ENCODE measurements at places on chromosomes 7 and 10. TPM values are rescaled to one million over a fixed set of nuclear protein-coding genes. Genes with fewer than 3 reads are reported as not detected.

GRCh38 chr10:62087329-62087728, 181.3 kb downstream of the RTKN2 start:
- no peak for DNase-seq

PRDX3 gene
- polyA plus RNA-seq, result 277 TPM

DNA sequence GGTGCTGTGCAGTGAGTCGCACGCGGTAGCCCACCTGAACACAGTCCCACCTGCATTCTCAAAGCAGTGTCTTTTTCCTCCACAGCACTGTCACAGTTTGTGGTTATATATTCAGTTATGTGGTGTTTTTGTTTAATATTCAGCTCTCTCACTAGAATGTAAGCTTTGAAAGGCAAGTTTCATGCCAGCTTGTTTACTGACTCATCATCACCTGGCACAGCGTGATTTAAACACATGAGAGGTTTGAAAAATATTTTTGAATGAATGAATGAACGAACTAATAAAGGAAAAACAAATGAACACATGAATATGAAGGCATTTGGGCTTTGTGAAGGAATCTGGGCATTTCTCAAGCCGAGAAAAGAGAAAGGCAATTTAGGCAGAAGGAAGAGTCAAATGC, 51.9 kb upstream of the TM9SF3 start:
- DNase-seq, result no peak

DNA sequence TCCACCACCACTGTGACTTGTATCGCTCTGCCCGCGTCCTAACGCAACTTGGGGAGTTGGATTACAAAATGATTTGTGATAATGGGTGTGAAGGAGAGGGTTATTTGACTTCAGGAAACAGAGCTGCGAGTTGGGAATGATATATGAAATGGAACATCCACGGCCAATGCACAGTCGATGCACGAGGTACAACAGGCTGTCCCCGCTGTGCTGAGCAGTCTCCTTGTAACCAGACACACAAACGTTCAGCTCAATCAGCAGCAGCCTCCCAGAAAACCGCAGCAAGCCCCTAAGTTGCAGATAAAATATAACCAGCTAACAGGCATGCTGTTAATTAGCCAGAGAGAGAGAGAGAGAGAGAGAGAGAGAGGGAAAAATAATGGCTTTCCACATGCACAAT, 332.7 kb upstream of the MGMT start:
- no peak for DNase-seq

PDGFA gene
- polyA plus RNA-seq, result 58.4 TPM

ANKRD22 gene
- 0.52 TPM for polyA plus RNA-seq

SCIN gene
- polyA plus RNA-seq, result 139 TPM

GRCh38 chr7:158585721-158586498, 1.7 kb downstream of the PTPRN2 start:
- DNase-seq, result no peak

NRF1 gene
- 19.2 TPM for polyA plus RNA-seq

- no peak for DNase-seq
These were observed 4.4 kb downstream of the PON3 start for GRCh38 chr7:95391761-95392160.

DNA sequence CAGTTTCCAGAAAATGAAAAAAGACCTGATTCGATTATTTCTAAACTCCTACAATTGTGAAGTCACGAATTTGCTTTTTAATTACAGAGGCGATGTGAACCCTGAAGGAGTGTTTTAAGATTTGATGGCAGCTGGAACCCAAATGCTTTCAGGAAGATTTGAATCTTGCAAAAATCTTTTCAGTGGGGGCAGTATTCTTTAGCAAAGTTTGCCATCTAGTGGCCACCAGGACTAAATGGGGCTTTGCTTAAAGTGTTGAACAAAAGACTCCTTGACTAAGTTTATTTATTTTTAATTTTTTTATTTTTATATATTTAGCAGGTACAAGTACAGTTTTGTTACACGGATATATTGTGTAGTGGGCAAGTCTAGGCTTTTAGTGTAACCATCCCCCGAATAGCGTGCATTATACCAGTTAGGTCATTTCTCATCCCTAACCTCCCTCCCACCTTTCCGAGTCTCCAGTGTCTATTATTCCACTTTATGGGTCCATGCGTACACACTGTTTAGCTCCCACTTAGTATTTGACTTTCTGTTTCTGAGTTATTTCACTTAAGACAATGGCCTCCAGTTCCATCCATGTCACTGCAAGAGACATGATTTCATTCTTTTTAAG, 98.8 kb downstream of the CACNB2 start:
- DNase-seq, result peak; percentile 22

WNT2 gene
- 0.73 TPM for polyA plus RNA-seq

CDK1 gene
- 80.8 TPM for polyA plus RNA-seq

CLDN3 gene
- polyA plus RNA-seq, result 69.5 TPM

CYP2E1 gene
- 0.46 TPM for polyA plus RNA-seq

GRCh38 chr7:141409801-141410329, 141.3 kb upstream of the AGK start:
- no peak for DNase-seq

DNA sequence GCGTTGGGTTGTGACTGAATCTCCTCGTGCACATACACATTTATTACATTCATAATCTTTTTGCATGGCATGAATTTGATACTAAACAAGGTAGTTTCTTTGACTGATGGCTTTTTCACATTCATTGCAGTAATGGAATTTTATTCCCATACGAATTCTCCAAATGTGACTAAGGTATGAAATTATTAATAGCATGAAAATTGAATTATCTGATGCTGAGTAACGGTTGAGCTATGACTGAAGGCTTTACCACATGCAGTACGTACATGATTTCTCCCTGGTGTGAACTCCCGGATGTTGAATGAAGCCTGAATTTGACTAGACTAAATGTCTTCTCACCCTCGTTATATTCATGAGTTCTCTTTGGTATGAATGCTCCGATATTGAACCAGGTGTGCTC, 104.4 kb upstream of the C1GALT1 start:
- DNase-seq, result no peak

GRCh38 chr7:150969475-150969874, 8.6 kb downstream of the KCNH2 start:
- DNase-seq, result no peak

UCMA gene
- not detected for polyA plus RNA-seq

DNA sequence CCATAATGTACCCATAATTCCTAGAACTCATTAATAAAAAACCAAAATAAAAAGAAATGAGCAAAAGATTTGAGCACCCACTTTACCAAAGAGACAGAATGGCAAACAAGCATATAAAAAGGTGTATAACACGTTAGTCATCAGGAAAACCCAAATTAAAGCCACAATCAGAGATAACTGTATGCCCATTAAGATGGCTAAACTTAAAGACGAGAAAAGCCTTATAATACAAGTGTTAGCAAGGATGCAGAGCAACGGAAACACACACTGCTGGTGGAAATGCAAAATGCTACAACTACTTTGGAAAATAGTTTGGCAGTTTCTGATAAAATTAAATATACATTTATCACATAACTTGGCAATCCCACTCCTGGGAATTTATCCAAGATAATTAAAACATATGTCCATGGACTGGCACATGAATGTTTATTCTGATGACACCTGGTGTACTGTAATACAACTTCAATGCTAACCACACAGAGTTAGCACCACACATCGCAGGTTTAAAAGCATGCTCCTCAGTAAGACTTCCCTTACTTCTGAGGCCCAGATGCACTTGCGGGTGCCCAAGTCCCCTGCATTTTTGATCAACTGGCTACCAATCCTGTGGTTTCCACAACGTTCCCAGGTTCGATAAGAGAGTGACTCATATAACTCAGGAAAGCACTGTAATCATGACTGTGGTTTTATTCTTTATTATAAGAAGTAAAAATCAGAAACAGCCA, 158.6 kb downstream of the SNX13 start:
- no peak for DNase-seq

DNA sequence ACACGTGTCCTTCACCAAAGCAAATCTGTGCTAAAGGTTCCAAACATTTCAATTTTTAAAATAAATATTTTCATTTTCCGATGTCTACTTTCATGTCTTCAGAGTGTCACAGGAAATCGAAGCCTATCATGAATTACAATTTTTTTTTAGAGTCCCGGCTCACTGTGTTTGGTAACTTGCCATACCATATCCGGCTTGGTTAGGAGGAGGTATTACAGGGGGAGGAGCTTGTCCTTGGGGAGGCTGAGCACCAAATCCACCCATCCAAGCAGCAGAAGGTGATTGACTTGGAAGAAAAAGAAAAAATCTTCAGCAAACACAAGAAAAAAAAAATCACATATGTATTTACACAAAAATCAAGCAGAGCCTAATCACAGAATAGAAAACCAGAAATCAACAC, 21.3 kb downstream of the TIAL1 start:
- no peak for DNase-seq

DNA sequence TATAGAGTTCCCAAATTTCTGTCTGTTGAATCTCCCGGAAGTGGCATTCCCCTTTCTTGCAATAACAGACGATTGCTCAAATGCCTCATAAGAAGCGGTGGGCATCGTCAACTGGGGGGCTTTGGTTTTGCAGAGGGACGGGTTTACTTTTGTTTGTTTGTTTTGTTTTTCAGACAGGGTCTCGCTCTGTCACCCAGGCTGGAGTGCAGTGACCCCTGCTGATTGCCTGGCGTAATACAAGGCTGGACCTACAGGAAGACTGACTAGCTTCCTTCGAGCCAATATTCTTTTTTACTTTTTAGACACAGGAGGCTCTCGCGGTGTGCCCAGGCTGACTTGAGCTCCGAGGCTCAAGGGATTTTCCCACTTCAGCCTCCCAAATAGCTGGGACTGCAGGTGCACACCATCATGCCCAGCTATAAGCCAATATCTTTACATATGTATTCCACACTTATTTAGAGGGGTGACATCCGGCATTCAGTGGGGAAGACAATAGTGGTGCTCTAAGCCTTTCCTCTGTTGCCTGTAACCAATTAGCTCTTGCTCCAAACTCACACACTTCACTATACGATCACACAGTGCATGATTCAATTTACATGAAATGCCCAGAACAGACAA, 58.1 kb downstream of the FHIP2A start:
- DNase-seq, result no peak

CTBP2 gene
- 90.3 TPM for polyA plus RNA-seq

DNA sequence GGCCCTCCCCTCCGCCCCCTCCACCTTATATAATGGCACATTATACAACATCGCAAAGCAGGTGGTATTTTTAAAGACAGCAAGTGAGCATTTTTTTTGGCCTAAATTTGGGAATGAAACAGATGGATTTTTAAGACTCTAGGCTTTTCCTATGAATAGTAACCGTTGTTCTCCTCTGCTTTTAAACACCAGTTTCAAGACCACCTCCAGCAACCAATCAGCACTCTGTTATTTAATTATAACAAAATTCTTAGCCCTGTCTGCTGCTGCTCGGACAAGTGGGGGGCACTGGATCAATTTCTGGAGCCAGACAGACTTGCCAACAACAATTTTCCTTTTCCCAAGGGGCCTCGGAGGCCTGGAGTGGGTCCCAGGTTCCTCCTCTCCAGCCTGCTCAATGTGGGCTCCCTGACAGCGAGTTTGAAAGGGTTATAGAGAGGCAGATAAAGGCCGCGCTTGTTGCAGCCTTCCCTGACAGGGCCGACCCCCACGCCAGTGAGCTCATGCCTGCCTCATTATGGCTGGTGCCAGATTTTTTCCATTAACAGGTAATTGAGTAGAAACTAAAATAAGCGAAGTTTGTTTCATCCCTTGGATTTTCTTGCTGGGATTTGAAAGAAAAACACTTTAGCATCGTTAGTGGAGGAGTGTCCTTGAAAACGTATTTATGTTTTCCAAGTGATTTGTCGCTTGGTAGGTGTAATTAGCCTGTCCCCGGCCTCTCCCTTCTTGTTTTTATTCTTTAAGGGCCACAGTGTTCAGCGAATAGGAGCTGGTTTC, 227.3 kb downstream of the TCF7L2 start:
- no peak for DNase-seq

- DNase-seq, result no peak
These were observed 394.9 kb downstream of the DGKB start for GRCh38 chr7:14507617-14508016.

GRID2IP gene
- polyA plus RNA-seq, result 0.60 TPM

- DNase-seq, result peak; percentile 40
These were observed 2.1 kb upstream of the ADD3 start for GRCh38 chr10:110005719-110006118.

DNA sequence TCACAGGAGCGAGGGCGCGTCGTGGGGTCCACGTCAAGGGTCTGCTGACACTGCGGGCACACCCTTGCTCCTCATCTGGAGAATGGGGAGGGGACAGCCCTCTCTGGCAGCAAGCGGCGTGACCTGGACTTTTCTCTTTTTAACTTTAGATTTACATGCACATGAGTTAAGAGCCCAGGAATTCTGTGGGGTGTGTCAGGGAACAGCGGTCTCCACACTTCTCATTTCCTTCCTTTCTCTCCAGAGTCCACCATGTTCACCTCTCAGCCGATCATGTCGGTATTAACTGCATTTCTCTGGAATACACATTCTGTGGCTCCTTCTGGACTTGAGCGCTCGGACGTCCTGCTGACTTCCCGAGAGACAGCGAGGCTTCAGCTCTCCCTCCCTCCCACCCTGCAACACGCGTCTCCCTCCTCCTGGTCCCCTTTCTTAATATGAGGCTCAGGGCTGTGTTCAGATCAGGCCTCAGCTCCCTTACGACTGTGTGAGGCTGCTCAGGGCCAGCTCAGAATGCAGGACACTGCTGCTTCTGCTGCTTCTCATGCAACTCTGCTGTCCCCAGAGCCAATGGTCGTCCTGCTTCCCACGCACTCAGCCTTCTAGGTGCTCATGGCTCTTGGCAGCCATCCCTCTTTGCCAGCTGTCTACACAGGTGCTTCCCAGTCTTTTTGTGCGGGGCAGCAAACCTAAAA, 261.3 kb downstream of the ELFN1 start:
- DNase-seq, result no peak

All from right renal pelvis (tissue), 4 donors.